ENCODE measurements at places on chromosomes 4 and X. TPM values are rescaled to one million over a fixed set of nuclear protein-coding genes. Genes with fewer than 3 reads are reported as not detected.

CLDN34 gene
- 4.3 TPM for total RNA-seq

GRCh38 chr4:2330091-2331042 is 68.5 kb upstream of the MXD4 start:
- H3K4me3 ChIP-seq: no peak overlapping the region
- no peaks in the 10 kb centered on the region for H3K36me3 ChIP-seq
- no peak overlapping the region for H3K27ac ChIP-seq
- no peaks in the 10 kb centered on the region for H3K27me3 ChIP-seq
- DNase-seq: no peak

C4orf50 gene
- total RNA-seq: 2.7 TPM

- peak overlapping the region; percentile 77 for H3K27ac ChIP-seq
- H3K27me3 ChIP-seq: no peaks in the 10 kb centered on the region
- H3K4me3 ChIP-seq: no peak overlapping the region
- DNase-seq: peak; percentile 69
- peaks cover 39% of the 10 kb centered on the region for H3K4me1 ChIP-seq
Observed at GRCh38 chr4:8506373-8507195, 66.0 kb downstream of the TRMT44 start.

DNA sequence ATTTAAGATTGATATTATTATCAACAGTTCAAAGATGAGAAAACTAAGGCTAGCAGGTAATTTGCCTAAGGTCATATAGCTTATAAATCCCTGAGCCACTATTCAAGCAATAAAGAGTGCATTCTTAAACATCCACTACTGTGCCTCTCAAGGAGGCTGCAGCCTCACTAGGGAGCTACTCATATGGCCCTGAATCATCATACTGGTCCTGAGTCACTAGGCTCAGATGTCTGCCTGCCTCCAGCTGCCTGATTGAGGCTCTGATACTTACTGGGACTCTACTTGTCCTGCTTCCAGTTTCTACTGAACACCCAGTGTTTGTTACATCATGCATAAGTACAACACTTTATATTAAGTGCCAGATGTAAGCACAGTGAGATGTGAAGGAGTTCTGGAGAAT is 110.7 kb downstream of the AASDH start:
- H3K27ac ChIP-seq: no peak overlapping the region
- no peaks in the 10 kb centered on the region for H3K36me3 ChIP-seq

BLTP1 gene
- 139 TPM for total RNA-seq

DNA sequence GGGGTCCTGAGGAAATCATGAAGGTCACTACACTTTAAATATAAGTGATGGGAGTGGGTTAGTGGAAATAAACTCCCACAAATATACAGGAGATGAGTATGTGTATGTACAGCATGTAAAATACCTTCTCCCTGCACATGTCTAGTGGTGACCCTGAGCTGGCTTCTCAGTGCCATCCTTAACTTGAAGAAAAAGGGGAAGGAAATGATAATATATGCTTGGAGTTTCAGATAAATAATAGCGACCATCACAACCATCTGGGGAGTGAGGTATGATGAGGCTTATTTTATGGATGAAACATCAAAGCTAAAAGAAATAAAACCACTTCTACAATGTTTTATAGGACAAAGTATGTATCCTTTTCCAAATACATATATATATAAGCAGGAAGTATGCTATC is 41.0 kb upstream of the SORBS2 start:
- no peaks in the 10 kb centered on the region for H3K27me3 ChIP-seq
- no peak overlapping the region for H3K27ac ChIP-seq
- DNase-seq: no peak

DNA sequence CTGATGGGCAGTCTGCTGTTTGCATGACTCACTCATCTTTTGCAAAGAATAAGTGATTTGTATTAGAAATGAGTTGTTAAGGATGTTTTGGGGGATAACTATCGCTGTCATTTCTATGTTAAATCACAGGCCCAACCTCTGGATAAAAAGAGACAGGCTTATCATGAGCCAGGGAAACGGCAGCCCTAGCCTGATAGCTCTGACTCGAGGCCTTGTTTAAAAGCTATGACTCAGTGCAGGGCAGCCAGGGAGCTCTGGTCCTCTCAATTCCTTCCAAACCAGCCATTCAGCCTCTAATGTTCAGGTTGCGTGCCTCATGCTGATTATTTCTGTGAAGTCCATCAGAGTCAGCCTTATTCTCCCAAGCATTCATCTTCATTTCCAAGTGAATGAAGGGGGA is 305.9 kb upstream of the HAND2 start:
- DNase-seq: no peak
- no peaks in the 10 kb centered on the region for H3K27me3 ChIP-seq
- H3K4me3 ChIP-seq: no peak overlapping the region
- no peaks in the 10 kb centered on the region for H3K36me3 ChIP-seq
- H3K4me1 ChIP-seq: no peaks in the 10 kb centered on the region
- H3K27ac ChIP-seq: no peak overlapping the region

DNA sequence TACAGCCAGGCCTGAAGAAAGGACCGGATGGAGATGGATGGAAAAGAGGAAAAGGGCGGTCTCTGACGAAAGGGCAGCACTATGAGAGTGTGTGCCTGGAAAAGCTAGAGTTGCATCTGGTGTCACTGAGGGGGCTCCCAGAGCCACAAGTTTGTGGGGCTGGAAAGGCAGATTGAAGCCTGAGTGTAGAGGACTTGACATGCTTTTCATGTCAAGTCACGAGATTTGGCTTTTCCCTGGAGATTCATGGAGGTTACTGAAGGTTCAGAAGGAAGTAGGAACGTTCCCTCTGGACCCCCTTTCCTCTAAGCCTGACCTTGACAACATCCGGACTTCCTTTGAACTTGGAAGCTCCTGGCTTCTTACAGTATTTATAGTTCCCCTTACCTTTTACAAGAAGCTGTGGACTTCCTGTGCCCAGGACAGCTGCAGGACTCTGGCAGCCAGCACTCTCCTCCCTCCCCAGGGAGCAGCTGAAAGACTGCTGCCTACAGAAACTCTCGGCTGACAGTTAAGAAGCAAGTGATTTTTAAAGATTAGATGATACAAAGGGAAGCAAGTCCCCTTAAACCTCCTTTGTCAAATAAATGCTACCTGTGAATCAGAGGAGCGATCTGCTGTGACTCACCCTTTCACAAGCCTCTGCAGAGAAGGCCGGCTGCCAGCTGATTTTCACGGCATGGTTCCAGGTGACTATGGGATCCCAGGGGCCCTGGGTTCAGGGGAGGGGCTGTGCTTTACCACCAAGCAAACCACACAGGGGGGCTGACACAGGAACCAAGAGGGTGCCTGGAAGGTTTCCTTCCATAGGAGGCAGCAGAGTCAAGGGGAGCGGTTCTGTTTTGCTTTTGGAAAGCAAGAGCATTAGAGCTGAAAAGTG is 72.9 kb upstream of the STIM2 start:
- no peak for DNase-seq
- no peak overlapping the region for H3K27ac ChIP-seq
- H3K4me1 ChIP-seq: peaks cover 8% of the 10 kb centered on the region

DNA sequence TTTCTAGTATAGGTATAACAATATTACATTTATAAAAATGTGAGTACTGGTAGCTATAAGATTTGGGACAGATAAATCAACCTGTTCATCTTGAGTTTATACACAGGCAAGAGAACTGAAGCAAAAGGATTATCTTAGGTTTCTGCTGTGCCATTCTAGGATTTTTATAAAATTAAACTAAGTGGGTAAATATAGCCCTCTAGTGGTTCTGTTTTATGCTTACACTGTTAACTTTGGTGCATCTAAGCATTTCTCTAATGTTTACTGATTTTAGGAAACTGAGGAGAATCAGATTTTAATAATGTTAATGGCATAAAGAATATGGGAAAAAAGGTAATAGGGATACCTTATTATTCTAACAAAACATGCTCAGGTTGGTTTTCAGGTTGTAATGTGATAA is 1.1 kb upstream of the RRH start:
- H3K27me3 ChIP-seq: no peaks in the 10 kb centered on the region
- no peak for DNase-seq
- H3K36me3 ChIP-seq: no peaks in the 10 kb centered on the region

- H3K27ac ChIP-seq: no peak overlapping the region
- no peak overlapping the region for H3K4me3 ChIP-seq
- no peaks in the 10 kb centered on the region for H3K4me1 ChIP-seq
- no peak for DNase-seq
- H3K27me3 ChIP-seq: no peaks in the 10 kb centered on the region
- no peaks in the 10 kb centered on the region for H3K36me3 ChIP-seq
Observed at GRCh38 chrX:148611993-148612392, 111.6 kb downstream of the AFF2 start.

GRCh38 chr4:2461246-2461960 is 7.5 kb upstream of the RNF4 start:
- H3K36me3 ChIP-seq: no peaks in the 10 kb centered on the region
- H3K4me1 ChIP-seq: peaks cover 9% of the 10 kb centered on the region
- no peaks in the 10 kb centered on the region for H3K27me3 ChIP-seq
- H3K4me3 ChIP-seq: no peak overlapping the region
- DNase-seq: no peak
- no peak overlapping the region for H3K27ac ChIP-seq

DNA sequence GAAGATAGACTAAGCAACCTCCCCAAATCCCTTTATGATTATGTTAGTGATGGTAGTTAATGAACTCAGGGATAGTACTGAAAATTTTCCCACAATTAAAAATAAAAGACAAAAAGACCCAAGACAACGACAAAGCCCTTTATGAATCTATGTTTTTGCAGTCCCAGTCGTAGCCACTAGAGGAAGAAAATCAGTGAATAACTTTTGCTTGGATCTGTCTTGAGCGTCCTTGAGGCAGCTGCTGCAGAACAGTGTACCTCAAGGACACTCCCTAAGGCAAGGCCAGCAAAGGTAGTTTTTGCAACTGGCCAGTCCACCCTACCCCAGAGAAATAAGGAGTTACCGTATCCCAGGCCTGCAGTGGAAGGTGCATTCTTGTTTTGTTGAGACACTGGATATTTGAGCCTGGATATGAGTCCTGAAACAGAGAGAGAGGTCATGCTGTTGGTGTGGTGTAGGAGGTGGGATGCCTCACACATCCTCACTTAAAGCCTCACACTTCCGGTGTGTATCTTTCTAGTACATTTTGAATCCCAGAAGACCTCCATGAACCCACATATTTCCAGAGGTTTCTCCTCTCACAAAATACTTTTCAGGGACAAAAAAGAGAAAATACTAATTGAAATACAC is 8.7 kb upstream of the TIMM8A start:
- no peak overlapping the region for H3K27ac ChIP-seq
- H3K4me3 ChIP-seq: no peak overlapping the region
- no peaks in the 10 kb centered on the region for H3K27me3 ChIP-seq
- no peak for DNase-seq
- no peaks in the 10 kb centered on the region for H3K36me3 ChIP-seq
- no peaks in the 10 kb centered on the region for H3K4me1 ChIP-seq

FDCSP gene
- not detected for total RNA-seq

DNA sequence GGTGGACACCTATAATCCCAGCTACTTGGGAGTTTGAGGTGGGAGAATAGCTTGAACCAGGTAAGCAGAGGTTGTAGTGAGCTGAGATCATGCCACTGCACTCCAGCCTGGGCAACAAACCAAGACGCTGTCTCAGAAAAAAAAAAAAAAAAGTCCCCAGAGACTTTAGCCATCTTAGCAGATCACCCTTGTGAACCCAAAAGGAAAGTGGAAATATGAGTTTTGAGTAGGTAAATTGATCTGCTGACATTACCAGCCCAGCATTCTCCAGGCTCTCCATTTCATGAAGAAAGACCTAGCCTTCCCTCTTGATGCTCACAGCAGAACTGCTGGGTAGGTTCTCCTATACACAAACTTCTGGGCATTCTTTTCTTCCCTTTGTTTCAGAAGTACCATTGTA is 24.5 kb upstream of the HNRNPD start:
- H3K27ac ChIP-seq: no peak overlapping the region
- no peak for DNase-seq
- no peaks in the 10 kb centered on the region for H3K36me3 ChIP-seq
- no peak overlapping the region for H3K4me3 ChIP-seq
- no peaks in the 10 kb centered on the region for H3K4me1 ChIP-seq

GRCh38 chr4:176444741-176445140 is 125.0 kb downstream of the SPCS3 start:
- H3K36me3 ChIP-seq: no peaks in the 10 kb centered on the region
- H3K27ac ChIP-seq: no peak overlapping the region
- DNase-seq: no peak
- H3K27me3 ChIP-seq: no peaks in the 10 kb centered on the region
- H3K4me1 ChIP-seq: no peaks in the 10 kb centered on the region

UGT2A1 gene
- 0.12 TPM for total RNA-seq

- H3K4me3 ChIP-seq: no peak overlapping the region
- no peak overlapping the region for H3K27ac ChIP-seq
- no peak for DNase-seq
Observed at GRCh38 chrX:44507292-44507691, 35.4 kb downstream of the FUNDC1 start.

SORBS2 gene
- 47.7 TPM for total RNA-seq

GRCh38 chr4:150310159-150310895 is 232.1 kb downstream of the DCLK2 start:
- no peak overlapping the region for H3K27ac ChIP-seq
- H3K36me3 ChIP-seq: no peaks in the 10 kb centered on the region
- DNase-seq: no peak
- H3K27me3 ChIP-seq: no peaks in the 10 kb centered on the region

- no peaks in the 10 kb centered on the region for H3K27me3 ChIP-seq
- H3K4me1 ChIP-seq: no peaks in the 10 kb centered on the region
- H3K27ac ChIP-seq: no peak overlapping the region
- no peak overlapping the region for H3K4me3 ChIP-seq
Observed at GRCh38 chrX:65610481-65610880, 57.0 kb upstream of the MSN start.

DNA sequence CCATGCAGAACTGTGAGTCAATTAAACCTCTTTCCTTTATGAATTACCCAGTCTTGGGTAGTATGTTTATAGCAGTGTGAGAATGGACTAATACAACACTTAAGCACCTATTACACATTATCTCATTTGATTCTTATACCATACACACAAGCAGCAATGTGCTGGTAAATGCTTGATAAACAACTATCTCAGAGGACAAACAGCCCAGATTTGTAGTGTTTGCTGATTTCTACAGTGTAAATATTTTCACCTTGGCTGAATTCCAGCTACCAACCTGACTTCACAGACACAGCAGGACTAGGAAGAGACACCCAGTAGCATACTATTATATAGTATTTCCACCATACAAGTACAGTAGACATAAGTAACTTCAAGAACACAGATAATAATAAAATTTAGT is 406.5 kb upstream of the CNKSR2 start:
- H3K4me3 ChIP-seq: no peak overlapping the region
- no peaks in the 10 kb centered on the region for H3K4me1 ChIP-seq

- peak overlapping the region; percentile 17 for H3K4me3 ChIP-seq
- no peaks in the 10 kb centered on the region for H3K4me1 ChIP-seq
- H3K36me3 ChIP-seq: no peaks in the 10 kb centered on the region
- DNase-seq: no peak
- H3K27me3 ChIP-seq: no peaks in the 10 kb centered on the region
Observed at GRCh38 chrX:357693-358471, 28.8 kb downstream of the PPP2R3B start.

DNA sequence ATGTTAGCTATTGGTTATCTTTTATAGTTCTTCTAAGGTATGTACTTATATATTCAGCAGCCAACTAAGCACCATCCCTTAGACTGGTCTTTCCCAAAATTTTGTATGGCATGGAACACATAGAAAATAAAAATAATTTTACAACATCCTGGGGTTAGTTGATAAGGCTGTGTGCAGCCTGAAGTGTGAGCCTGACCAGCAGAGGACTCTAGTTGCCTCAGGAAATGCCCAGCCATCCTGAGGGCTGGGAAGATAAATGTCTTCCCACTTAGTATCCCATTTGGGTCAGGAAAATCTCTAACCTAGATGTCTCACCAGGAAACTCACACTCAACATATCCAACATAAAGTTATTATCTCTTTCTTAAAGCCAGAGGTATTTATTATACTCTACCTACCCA is 251.4 kb upstream of the POF1B start:
- no peaks in the 10 kb centered on the region for H3K36me3 ChIP-seq
- no peaks in the 10 kb centered on the region for H3K4me1 ChIP-seq
- DNase-seq: no peak
- no peaks in the 10 kb centered on the region for H3K27me3 ChIP-seq
- H3K27ac ChIP-seq: no peak overlapping the region

Measured in testis (tissue), 5 donors.